ENCODE measurements at places on chromosomes 4 and X. TPM values are rescaled to one million over a fixed set of nuclear protein-coding genes. Genes with fewer than 3 reads are reported as not detected.

F8A1 gene
- 24.4 TPM for total RNA-seq

SPON2 gene
- total RNA-seq = 0.97 TPM

EPGN gene
- not detected for total RNA-seq

TMEM47 gene
- total RNA-seq = 1.6 TPM

SLC25A43 gene
- total RNA-seq = 6.5 TPM

TMEM271 gene
- not detected for total RNA-seq

NAA11 gene
- total RNA-seq = not detected

UBE2A gene
- total RNA-seq = 55.9 TPM

MAGEA11 gene
- total RNA-seq = not detected

PHOX2B gene
- total RNA-seq = not detected

ADGRG2 gene
- total RNA-seq = not detected

- no peak for DNase-seq
These were observed 78.8 kb upstream of the TMEM150C start for GRCh38 chr4:82640540-82640939.

DNA sequence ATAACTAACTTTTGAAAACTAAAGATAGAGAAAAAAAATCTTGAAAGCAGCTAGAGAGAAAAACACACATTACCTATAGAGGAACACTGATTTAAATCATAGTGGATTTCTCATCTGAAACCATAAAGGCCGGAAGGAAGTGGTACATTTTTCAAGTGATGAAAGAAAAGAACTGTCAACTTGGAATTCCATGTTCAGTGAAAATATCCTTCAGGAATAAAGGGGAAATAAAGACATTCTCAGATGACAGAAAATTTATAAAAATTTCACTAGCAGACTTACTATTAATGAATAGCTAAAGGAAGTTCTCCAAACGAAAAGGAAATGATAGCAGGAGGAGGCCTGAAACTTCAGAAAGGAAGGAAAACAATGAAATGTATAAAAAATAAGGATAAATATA, 7.6 kb upstream of the JADE3 start:
- no peak for DNase-seq

GRCh38 chr4:30605616-30606190, 114.5 kb upstream of the PCDH7 start:
- DNase-seq = no peak

GRCh38 chrX:148567229-148567628, 66.8 kb downstream of the AFF2 start:
- DNase-seq = no peak

GRCh38 chr4:28831867-28832266, 1888.3 kb upstream of the PCDH7 start:
- no peak for DNase-seq

DNA sequence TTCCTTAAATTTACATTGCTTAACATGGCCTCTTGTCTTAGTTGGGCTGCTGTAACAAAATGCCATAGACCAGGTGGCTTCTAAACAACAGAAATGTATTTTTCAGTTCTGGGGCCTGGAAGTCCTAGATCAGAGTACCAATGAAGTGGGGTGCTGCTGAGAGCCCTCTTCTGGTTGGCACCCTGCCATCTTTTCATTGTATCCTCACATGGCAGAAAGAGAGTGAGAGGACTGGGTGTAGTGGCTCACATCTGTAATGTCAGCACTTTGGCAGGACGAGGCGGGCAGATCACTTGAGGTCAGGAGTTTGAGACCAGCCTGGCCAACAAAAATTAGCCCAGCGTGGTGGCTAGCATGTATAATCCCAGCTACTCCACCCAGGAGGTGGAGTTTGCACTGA, 12.0 kb upstream of the KLB start:
- DNase-seq = no peak

DNA sequence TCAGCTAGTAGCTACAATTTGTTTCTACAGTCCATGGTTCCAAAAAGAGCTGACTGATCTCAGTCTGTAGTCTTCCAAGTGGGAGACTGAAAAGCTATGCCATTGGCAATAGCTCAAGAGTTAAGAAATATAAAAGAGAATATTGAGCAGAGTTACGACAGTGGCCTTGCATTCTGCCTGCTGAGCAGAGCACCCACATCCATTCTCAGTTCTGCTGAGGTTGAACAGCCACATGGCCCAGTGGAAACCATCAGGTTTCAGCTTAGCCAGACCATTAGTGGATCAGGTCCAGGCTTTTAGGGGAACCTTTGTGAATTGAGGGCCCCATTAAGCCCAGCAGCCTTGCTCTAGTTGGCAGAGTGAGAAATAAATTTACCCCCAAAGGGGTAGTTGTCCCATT, 28.1 kb downstream of the ZNF81 start:
- no peak for DNase-seq

DNA sequence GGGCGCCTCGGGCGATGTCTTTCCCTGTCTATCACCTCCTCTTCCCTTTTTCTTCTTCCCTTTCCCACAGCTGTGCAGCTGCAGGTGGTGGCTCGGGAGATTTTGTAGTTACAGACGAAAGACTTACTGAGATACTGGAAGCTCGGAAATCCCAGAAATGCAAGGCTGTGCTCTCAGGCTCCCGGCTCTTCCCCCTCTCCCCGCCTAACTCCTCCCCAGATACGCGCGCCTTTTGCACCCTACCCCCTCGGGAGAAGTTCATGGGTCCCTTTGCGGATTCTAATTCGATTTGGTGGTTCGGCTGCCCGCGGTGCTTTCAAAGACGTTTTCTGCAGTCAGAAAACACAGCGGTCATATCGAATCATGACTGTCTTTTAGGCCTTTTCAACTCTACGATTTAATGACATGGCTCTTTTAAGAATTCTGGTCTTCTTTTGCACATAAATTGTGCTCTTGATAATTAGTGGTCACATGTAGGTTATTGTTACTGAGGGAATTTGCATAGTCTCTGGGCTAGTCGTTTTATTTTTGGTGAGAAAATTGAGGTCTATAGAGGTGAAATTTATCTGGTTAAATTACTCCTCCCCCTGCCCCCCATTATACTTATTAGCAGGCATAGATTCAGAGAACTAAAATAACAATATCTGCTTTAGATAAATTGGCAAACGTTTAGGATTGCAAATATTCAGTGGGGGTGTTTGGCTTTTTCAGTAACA, 1.6 kb downstream of the SEPTIN11 start:
- peak; percentile 12 for DNase-seq

DNA sequence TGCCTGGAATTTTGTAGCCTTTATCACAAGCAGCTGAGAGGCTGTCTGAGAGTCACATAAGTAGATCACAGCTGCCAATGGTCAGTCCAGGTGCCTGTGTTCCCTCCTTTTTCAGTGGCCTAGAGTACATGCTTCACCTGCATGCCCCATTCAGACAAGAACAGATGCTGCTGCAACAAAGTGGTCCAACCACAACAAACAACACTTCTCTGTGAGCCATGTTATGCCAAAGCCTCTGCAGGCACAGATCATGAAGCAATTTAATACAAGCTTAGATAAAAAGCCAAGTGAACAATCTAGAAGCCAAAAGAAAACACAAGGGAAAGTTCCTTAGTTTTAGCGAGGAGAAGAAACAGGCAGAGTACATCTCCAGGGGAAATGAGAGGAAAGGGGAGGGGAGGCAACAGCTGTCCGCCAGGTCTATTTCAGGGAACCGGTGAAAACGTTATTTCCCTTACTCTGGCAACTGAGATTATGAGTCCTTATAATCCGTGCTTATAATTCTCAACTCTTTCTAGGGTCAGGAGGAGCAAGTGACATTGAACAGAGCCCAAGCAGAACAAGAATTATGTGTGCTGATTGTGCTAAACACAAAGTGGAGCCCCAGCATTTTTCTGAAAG, 92.6 kb downstream of the TSPAN5 start:
- DNase-seq = no peak

DNA sequence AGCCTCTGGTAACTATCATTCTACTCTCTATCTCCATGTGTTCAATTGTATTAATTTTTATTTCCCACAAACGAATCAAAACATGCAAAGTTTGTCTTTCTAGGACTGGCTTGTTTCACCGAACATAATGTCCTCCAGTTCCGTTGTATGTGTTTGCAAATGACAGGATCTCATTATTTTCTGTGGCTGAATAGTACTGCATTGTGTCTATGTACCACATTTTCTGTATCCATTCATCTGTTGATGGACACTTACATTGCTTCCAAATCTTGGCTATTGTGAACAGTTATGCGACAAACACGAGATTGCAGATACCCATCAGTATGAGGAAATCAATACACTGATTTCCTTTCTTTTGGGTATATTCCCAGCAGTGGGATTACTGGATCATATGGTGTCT, 8.4 kb upstream of the LDOC1 start:
- DNase-seq = no peak

DNA sequence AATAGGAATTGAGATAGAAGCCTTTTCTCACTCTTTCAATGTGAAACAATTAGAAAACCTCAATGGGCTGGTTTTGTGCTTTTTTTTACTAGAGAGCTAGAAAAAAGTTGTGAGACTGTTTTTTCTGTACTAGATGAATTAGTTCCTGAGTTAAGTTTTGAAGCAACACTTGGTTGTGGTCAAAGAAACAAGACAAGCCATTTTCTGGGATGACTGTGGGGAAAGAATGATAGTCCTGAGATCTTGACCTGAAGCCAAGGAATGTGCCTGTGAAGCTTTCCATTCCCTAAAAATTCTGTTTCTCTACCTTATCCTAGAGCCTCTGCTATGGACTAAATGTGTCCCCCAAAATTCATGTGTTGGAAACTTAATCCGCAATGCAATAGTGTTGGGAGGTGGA, 157.8 kb upstream of the TLL1 start:
- no peak for DNase-seq

- no peak for DNase-seq
These were observed 32.4 kb downstream of the FGFRL1 start for GRCh38 chr4:1043651-1044468.

DNA sequence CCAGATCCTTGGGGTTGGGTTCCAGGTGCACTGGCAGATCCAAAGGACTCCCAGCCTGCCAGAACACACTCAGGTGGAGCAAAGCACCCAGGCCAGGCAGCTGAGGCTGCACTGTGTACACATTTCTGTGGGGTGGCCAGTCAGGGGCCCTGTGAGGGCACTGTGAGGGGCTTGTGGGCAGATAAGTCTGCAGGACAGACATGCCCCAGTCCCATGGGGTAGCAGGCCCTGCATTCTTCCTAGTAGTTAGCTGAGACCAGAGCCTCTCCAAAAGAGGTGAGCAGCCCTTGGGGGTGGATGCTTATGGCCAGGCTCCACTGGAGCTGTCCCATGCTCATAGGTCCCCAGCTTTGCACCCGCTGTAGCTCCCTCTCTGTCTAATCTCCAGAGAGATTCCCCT, 7.6 kb downstream of the ETDB start:
- no peak for DNase-seq

DNA sequence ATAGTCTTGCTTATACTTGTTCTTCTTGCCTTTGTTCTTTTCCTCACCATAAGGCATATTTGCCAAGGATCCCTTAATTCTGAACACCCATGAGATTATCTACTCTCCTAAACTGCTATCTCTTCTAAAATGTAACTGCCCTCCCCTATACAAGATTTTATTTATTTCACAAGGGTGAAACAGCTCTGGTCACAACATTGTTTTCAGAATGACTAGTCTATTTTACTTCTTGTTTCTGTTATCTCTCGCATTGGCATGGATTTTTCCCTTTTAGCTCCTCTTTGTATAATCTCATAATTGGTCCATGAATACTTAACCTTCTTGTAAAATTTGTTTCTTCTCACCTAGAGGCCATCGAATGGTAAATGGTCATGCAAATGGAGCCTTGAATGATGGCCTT, 17.2 kb upstream of the COL25A1 start:
- no peak for DNase-seq

GRCh38 chr4:124044867-124045266, 648.3 kb downstream of the SPRY1 start:
- DNase-seq = no peak

- no peak for DNase-seq
These were observed 18.9 kb downstream of the ASMTL start for GRCh38 chrX:1433646-1434357.

DNA sequence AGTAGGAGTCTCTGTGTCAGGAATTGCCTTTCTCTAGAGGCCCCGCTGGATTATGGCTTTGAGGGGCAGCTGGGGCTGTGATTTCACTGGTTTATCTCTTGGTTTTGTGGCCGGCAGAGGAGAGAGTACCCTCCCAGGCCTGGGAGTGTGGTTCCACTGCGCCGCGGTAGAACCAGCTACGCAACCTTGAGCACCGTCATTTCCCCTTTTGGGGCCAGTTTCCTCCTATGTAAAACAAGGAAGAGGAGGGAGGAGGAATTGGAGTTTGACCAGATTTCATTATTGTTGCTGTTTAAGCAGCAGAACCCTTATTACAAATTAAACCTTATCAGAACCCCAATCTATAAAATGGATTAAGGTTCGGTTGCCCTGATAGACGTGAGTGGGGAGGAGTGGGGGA, 4.4 kb downstream of the SOX3 start:
- no peak for DNase-seq

DNA sequence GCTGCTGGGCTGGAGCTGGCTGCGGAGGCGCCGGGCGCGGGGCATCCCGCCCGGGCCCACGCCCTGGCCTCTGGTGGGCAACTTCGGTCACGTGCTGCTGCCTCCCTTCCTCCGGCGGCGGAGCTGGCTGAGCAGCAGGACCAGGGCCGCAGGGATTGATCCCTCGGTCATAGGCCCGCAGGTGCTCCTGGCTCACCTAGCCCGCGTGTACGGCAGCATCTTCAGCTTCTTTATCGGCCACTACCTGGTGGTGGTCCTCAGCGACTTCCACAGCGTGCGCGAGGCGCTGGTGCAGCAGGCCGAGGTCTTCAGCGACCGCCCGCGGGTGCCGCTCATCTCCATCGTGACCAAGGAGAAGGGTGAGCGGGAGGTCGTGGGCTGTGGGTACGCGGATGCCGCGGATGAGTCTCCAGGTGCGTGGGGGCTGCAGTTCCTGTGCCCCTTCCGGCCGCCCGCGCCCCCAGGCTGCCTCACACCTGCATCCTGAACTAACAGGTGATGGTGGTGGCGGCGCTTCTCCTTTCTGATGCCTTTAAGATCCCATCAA, 499 bp downstream of the CYP2U1 start:
- peak; percentile 5 for DNase-seq

DNA sequence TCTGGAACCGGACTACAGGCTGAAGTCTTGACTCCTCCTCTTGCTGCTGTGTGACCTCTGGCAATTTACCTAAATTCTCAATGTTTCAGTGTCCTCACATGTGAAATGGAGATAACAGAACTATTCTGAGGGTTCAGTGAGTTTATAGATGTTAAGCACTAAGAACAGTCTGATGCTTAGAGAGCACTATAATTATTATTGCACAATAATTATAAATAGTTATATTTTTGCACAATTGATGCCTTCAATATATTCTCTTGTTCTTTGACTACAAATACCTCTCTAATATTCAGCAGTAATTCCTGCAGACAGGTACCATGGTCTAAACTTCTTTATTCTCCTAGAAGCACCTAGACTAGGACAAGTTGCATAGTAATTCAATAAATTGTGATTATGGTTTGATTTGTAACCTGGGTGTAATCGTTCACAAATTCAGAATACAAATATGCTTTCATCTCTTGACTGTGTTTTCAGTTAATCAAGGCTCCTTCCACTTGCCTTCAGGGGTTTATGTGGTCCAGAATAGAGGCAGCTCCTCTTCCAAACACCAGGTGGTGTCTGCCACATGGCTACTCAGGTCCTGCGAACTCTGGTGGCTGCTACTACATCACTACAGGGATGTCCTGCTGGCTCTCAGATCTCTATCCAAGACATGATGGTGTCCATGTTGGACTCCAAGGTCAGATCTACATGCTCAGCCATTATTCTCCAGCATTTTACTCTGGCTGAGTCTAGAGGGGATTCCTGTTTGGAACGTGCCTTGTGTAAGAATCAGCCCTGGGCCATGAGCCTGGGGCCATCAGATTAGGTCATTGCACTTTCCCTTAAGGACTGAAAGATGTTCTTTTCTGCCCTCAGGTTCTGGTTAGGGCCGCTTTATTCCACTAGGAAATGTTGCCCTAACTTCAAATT, 103.4 kb downstream of the QRFPR start:
- peak; percentile 22 for DNase-seq

- no peak for DNase-seq
These were observed 753.0 kb upstream of the NDST4 start for GRCh38 chr4:115866364-115866896.
